ENCODE measurements at places on chromosomes 4 and X.

DNA sequence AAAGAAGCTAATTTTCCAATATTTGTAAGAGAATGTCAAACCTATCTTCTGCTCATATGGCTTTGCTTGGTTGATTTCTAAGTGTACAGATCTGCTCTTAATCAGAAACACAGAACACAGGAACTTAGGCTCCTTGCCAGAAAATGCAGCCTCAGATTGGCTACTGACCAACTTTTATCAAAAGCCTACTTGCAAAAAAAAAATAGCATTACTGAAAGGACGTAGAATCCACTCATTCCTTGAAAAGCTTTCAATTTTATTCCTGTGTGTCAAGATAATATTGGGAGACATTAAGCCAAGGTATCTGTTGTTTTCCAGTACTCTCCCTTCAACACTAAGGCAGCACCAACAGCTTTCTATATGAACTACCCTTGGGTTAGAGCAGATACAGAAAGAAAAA is 127.6 kb upstream of the INTU start:
- DNase-seq = no peak

GRCh38 chrX:148572337-148572736 is 71.9 kb downstream of the AFF2 start:
- no peak for DNase-seq

GRCh38 chr4:76187152-76187551 is 26.5 kb downstream of the SCARB2 start:
- DNase-seq = no peak

- DNase-seq = no peak
Observed at GRCh38 chr4:16760617-16761363, 137.7 kb downstream of the LDB2 start.

GRCh38 chr4:28565396-28565795 is 1704.8 kb downstream of the STIM2 start:
- no peak for DNase-seq

GRCh38 chr4:36168127-36168878 is 76.0 kb downstream of the ARAP2 start:
- no peak for DNase-seq

DNA sequence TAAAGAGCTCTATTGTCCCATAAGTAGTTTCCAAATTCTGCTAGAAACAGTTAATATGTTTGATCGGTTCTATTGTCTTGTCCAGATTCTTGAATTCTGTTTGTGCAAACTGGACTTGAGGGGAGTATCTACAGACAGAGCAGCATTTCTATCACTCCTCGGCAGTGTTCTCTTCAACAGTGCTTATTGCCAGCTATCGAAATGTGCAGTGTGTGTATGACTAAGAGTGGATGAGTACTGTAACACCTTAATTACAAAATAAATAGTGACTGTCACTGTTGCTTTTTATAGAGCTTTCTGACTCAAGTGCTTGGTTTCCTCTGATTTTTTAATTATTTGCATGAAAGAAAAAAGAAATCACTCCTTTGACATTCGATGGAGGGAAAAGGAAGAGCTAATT is 274.6 kb downstream of the RPA4 start:
- DNase-seq = no peak

DNA sequence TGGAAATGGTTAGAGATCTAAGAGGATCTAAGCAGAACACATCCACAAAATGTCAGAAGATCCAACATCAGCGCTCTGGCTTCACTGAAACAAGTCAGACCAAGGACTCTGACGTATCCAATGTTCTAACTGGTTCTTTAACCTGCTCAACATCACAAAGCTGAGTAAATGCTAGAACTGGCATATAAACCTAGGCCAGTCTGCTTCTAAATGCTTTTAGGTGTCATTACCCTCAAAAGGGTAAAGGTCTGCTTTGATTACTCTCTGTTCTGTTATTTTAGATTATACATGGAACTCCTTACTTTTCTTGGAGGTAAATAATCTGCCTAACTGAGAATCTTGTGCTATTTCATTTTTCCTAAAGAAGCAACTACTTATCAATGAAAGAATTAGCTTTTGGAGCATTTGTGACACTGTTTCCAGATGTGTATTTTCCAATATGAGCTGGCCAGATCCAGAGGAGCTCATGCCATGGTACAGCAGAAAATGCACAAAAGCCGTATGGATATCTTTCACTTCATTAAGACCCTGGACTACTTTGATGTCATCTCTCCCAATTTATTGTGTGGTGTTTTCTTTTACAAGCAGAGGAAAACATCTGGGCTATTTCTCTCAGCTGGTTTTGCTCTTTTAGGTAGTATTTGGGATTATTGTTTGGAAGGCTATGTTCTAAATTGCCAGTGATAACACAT is 123.5 kb downstream of the RASGEF1B start:
- DNase-seq = no peak

GRCh38 chr4:11494232-11494631 is 65.5 kb upstream of the HS3ST1 start:
- no peak for DNase-seq

- no peak for DNase-seq
Observed at GRCh38 chr4:79872738-79873137, 200.3 kb downstream of the ANTXR2 start.

DNA sequence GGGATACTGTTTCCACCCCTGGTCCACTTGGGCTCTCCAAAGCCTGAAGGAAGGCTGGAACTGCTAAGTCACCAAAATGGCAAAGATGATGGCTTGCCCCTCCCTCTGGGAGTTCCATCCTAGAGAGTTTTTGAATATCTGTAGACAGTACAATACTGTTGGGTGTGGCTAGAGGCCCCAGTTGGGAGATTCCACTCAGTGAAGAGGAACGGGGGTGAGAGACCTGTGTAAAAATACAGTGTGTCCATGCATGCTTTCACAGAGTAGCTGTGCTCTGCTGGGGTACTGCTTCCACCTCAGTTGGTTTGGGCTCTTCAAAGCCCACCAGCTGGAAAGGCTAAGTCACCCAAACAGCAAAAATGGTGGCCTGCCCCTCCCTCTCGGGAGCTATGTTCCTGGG is 109.8 kb upstream of the APOOL start:
- no peak for DNase-seq

DNA sequence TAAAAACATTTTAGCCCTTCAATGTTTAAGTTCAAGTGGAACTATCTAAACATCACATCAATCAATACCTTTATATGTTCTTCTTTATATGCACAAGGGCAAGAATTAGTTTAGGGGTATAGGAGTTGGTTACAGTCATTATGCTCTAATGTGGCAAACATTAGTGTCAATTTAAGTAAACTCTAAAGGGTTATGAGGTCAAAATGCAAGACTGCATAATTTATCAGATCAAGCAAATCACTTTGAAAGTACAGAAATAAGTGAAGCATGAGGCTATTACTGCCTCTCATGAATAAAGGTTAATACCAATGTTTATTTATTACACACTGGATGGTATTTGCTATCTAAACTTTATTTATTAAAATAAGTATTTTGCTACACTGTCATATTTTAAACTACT is 59.7 kb downstream of the MAB21L2 start:
- DNase-seq = no peak

Measured in activated naive CD4-positive, alpha-beta T cell treated with anti-CD3 and anti-CD28 coated beads, Interleukin-2, amount 10 ng/mL, durations not matched to agents 7 days and 5 days (primary cell).